DMS79 (cell line): ENCODE measurements at places on chromosomes 4 and X.

- DNase-seq, result peak; percentile 30
Observed at GRCh38 chrX:149570668-149571067, 16.6 kb downstream of the MAGEA9B start.

- no peak for DNase-seq
Observed at GRCh38 chr4:54550395-54551171, 107.2 kb upstream of the KIT start.

- DNase-seq, result no peak
Observed at GRCh38 chr4:13653766-13654161, 26.2 kb upstream of the BOD1L1 start.

DNA sequence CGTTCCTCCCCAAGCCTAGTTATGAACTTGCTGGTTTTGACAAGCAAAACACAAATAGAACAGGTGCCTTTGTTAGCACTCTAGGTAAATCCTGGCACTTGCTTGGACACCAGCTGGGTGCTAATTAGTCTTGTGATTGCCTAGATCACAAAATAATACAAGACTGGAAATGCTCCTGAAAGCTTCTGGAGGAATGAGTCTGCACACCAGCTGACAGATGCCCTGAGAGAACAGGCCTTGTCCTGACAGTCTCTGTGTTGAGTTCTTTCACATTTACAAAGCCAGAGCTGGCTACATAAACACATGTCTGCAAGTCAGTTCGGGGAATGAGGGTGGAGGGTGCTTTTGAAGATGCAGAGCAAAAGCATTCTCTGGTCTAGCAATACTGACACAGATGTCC lies 93.8 kb downstream of the ELOVL6 start:
- no peak for DNase-seq

GRCh38 chr4:52317981-52318380 lies 266.9 kb downstream of the SPATA18 start:
- no peak for DNase-seq

DNA sequence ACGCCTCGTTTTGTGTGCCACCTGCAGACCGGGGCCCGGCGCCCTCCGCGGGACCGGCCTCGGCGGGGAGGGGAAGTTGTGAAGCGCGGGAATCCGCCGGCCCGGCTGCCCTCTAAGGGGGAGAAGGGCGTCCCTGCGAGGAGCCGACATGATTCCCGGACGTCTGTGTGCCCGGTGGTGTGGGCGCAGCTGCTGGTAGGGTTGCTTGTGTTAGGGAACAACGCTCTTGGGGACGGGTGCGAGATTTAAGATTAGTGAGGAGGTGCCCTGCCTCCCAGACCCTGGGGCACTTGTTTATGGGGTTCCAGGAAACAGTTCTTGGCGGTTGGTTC lies 627 bp downstream of the CDKN2AIP start:
- DNase-seq, result no peak

DNA sequence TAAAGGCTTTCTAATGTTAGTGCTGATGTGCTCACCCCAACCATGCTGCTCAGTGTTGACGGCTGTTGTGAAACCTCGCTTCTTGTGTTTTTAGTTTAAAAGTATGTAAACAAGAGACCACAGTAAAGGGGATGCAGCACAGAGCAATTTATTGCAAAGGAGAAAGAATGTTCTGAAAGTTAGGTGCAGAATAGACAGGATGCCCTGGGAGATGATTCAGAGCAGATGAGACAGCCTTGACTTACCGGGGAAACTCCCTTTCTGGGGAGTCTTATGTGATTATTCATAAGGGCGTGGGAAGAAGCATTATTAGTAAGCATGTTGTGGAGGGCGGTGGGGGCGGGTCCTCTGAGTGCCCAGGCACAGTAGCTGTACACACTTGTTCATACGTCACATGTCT lies 47.7 kb downstream of the EVC start:
- DNase-seq, result no peak

DNA sequence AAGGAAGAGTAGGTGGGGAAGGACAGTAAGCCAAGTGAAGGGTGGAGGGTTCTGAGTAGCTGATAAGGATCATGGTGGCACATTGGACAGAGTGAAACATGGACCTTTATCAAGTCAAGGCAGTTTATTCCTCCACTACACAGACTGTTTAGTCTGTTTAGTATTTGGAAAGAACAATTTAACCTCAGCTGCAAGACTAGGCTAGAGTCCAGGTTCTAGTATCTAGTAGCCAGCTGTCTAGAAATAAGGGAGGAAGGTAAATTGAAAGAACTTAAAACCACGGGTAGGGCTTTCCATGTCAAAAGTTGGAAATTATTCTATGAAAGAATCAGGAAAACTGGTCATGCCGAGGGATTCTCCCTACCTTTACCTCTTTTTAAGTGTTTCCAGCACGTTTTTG lies 140.1 kb upstream of the MED14 start:
- no peak for DNase-seq

- DNase-seq, result no peak
Observed at GRCh38 chr4:54144199-54144598, 44.2 kb downstream of the GSX2 start.
